ENCODE measurements at places on chromosomes 6 and 20.
A peak's percentile ranks its signal among the peaks of the same experiment; 100 is the strongest.

GRCh38 chr6:67431076-67431475 is 1204.0 kb upstream of the ADGRB3 start:
- no peak for DNase-seq

GRCh38 chr6:33566182-33567084 is 13.6 kb downstream of the BAK1 start:
- no peak for DNase-seq

GRCh38 chr6:33622456-33623431 is 1.6 kb downstream of the ITPR3 start:
- DNase-seq = no peak

- no peak for DNase-seq
These were observed 3.2 kb downstream of the GFOD1 start for GRCh38 chr6:13484138-13484708.

DNA sequence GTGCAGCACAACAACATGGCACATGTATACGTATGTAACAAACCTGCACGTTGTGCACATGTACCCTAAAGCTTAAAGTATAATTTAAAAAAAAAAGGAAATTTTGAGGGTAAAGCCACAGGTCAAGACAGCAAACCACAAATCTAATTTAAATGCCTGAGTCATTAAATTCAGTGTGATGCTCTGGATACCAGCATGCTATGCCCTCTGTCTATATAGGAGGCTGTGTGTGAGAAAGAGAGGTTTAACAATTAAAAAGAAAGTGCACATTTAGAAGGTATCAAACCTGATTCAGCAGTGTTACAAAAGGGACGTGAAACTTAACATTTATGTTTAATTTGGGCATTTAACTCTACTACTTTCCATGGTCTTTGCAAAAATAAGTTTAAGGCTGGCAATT is 276.3 kb downstream of the ADGRB3 start:
- DNase-seq = no peak

- no peak for DNase-seq
These were observed 263.9 kb downstream of the FARS2 start for GRCh38 chr6:5525209-5525608.

- DNase-seq = no peak
These were observed 2.5 kb upstream of the HLA-DRA start for GRCh38 chr6:32436995-32437836.

- peak; percentile 15 for DNase-seq
These were observed 246.1 kb upstream of the AFDN start for GRCh38 chr6:167580619-167580911.

DNA sequence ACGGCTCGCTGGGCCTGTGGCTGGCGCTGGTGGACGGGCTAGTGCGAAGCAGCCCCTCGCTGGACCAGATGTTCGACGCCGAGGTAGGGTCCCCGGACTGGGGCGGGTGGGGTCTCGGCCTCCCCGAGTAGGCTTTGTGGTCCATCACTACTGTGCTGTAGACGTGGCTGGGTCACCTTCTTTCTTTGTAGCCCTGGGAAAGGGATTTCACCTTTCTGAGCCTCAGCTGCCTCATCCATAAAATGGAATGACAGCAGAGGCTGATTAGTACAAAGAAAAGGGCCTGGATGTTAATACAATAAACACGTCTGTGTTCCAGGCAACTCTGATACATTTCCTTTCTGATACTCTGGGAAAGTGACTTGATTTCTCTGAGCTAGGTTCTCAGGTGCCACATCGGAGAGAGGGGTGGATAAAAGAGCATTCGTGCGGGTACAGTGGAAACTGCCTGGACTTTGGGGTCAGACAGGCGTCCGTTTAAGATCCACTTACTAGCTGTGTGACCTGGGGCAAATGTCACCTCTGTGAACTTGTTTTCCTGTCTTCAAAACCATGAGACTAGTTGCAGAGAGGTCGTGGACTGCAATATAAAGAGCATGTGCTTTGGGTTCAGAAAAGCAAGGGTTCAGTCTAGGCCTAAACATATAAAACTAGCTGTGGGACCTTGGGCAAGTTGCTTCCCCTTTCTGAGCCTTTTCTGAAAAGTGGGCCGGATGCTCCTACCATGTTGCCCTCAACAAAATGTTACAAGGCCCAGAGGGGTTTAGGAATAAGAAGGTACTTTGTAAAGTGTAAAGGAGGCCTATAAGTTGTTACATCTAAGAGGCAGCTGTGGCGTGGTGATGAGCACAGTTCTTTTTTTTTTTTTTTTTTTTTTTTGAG is 896 bp downstream of the SYS1 start:
- DNase-seq = no peak

All from NCI-H2081 treated with DMSO at 0.1 percent for 48 hours (cell line).